ENCODE measurements at places on chromosomes 7 and 10.

DNA sequence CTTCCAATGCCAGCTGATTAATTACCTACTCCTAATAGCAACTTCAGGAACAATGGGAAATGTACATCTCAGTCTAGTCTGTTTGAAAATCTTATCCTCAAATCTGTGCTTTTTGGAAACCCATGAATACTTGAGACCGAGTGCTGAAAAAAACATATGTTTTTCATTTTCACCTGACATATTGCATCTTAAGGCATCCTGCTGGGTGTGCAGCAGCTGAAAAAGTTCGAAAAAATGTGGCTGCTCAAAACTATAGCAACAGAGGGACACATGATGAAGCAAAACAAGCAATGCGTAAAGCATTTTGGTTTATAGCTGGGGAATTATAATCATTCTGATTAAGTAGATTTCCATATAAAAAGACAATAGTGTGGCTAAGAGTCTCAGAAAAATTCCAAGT lies 218.0 kb downstream of the CREB5 start:
- DNase-seq: no peak

DNA sequence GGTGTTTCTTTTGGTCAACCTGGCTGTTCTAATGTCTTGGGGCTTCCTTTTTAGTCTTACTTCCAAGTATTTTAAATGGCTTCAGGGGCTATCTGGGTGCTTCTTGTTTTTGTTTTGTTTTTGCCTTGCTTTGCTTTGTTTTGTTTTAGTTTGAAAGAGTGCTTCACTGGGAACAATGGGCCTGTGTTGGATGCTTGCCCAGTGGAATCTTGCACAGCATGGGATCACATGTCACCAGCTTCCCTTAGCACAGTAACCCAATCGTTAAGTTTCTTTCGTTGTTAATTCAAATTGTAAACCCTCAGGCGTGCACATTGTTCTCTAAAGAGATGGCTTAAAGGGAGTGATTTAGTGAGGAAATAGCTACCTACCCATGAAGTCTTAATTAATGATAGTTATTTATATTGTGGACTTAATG lies 8.9 kb downstream of the COL17A1 start:
- no peak for DNase-seq

GRCh38 chr7:10934292-10934691 lies 39.4 kb upstream of the PHF14 start:
- DNase-seq: no peak

- no peak for DNase-seq
These were observed 33.5 kb upstream of the TTYH3 start for GRCh38 chr7:2598154-2598823.

GRCh38 chr7:135994466-135995205 lies 17.5 kb upstream of the MTPN start:
- no peak for DNase-seq
